Left colon (tissue), 2 donors: ENCODE measurements at places on chromosomes 11 and 22. TPM values are rescaled to one million over a fixed set of nuclear protein-coding genes. Genes with fewer than 3 reads are reported as not detected.
A peak's percentile ranks its signal among the peaks of the same experiment; 100 is the strongest.

DNA sequence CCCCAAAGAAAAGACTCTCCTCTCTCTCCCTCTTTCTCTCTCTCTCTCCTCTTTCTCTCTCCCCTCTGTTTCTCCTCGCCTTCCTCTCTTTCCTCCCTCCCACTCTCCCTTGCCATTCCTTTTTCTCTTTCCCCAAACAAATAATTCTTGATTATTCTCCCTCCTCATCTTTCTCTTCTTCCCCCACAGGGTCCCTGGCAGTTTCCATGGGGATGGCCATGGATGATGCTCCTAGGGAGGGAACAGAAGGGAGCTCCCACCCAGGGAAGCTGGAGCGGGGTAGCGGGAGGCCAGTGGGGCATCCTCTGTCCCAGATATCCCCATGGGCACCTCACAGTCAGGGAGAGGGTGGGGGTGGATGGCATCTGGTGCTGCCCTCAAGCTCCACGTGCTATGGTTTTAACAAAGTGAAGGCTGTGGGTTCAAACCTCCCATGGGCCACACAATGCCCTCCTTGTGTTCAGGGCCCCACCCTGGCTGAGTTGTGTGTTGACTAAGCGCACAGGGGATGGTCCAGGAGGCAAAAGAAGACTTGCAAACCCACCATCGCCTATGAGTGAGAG is 266.4 kb downstream of the BUD13 start:
- DNase-seq, result no peak

- no peak for DNase-seq
Measured at GRCh38 chr22:47802421-47802820, 1040.0 kb downstream of the TBC1D22A start.

P2RY6 gene
- 1.5 TPM for total RNA-seq

- no peak for DNase-seq
Measured at GRCh38 chr22:25760294-25760693, 18.3 kb downstream of the MYO18B start.

DNA sequence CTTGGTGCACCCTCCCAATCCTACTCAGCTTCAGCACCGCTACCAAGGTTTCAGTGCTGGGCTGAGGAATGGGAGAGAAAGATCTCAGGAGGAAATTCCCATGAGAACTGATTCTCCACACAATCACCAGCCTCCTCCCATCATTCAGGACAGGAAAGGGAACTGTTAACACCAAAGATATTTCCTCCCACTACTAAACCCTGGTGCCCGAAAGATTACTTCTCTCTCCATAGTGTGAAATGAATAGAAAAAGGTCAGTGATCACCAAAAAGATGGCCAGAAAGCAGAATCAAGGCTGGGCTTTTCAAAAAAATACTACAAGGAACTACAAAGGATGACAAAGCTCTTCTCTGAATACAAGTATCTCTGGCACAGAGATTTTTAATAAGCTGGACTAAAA is 26.1 kb downstream of the TCIRG1 start:
- no peak for DNase-seq

SCARF2 gene
- 1.8 TPM for total RNA-seq

DNA sequence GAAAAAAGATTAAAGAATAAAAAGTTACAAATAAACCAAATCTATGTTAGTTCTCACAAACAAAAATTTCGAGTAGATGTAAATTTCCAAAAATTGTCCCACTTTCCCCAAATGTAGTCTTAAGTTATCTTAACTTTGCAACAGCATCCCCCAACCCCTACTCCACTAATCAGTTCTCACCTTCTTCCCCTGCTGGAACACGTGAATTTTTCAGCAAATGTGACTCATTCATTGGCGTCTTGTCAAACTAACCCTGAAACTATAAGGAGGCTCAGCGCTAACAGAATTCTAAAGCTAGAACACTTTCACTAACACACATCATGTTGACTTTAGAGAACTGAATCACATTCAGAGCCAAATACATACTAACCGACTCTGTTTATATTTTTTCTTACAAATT is 46.1 kb downstream of the PHF21A start:
- DNase-seq, result no peak

GRCh38 chr11:130160498-130161155 is 1.0 kb downstream of the ST14 start:
- DNase-seq, result peak; percentile 48

GRCh38 chr11:102473543-102473942 is 21.0 kb upstream of the TMEM123 start:
- DNase-seq, result peak; percentile 94

DNA sequence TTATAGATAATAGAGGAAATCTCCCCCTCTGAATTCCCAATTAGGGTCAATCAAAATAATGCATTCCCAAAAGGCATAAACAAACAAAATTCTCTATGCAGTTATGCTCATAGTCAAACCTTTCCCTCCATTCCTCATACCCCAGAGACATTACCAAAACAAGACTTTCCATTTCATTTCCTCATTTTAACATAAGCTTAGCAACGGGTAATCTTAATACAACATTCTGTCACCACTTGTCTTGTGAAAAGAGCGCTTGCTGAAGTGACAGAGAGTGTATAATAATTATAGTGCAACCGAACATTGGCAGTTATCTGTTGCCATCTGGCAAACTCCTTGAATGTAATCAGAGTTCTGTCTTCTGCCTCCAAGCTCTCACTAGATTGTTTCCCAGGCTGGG is 1.2 kb upstream of the SLN start:
- DNase-seq, result no peak
